DND-41 (cell line): ENCODE measurements at places on chromosomes 11 and 22.

DNA sequence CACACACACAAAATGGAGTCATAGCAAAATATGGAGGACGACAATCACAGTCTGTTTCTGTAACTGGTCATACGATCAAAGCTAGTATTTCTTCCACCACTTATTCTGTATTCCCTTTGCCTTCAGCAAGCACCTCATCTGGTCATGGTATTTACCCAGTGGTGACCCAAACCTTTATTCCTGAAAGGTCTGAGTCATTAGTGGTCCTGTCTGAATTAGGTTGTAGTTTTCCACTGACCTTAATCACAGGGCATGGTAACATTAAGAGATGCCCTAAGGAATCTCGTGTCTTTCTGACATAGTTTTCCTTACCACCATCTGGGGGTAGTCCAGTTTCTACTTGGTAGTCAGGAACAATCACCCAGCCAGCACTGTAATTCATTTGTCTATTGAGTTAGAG is 54.8 kb upstream of the CEP295 start:
- no peaks in the 10 kb centered on the region for H3K27me3 ChIP-seq
- DNase-seq: no peak
- H3K36me3 ChIP-seq: no peaks in the 10 kb centered on the region
- no peak overlapping the region for H3K4me3 ChIP-seq

- no peak overlapping the region for H3K27ac ChIP-seq
- H3K27me3 ChIP-seq: no peaks in the 10 kb centered on the region
- H3K36me3 ChIP-seq: no peaks in the 10 kb centered on the region
- no peak for DNase-seq
- H3K4me3 ChIP-seq: no peak overlapping the region
Observed at GRCh38 chr11:102806296-102806695, 8.3 kb upstream of the MMP1 start.

- no peak overlapping the region for H3K27ac ChIP-seq
- no peak for DNase-seq
- no peaks in the 10 kb centered on the region for H3K27me3 ChIP-seq
- H3K4me1 ChIP-seq: no peaks in the 10 kb centered on the region
- no peak overlapping the region for H3K4me3 ChIP-seq
- H3K36me3 ChIP-seq: no peaks in the 10 kb centered on the region
Observed at GRCh38 chr11:77442394-77443053, 31.4 kb downstream of the PAK1 start.

DNA sequence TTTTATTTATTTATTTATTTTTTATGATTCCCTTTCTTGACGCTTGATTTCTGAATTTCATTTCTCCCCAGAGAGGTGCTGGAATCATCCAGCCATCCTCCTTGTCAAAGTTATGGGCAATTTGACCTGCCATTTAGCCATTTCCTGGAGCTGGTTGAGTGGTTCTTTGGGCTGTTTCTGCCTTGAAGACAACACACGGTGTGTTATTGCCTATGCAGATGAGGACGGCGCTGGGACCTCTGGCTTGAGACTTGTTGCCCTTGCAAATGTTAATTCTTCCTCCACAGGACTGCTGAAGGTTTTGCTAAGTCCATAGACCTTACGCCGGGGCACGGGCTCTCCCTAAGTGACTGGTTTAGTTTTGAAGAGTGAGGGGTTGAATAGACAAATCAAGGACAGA is 147.9 kb upstream of the PLET1 start:
- no peak overlapping the region for H3K27ac ChIP-seq
- H3K4me3 ChIP-seq: no peak overlapping the region
- DNase-seq: no peak
- H3K4me1 ChIP-seq: no peaks in the 10 kb centered on the region
- no peaks in the 10 kb centered on the region for H3K36me3 ChIP-seq

GRCh38 chr11:39804271-39804670 is 1655.2 kb downstream of the LRRC4C start:
- no peak overlapping the region for H3K4me3 ChIP-seq
- no peaks in the 10 kb centered on the region for H3K27me3 ChIP-seq
- no peaks in the 10 kb centered on the region for H3K4me1 ChIP-seq
- H3K27ac ChIP-seq: no peak overlapping the region

- H3K27me3 ChIP-seq: no peaks in the 10 kb centered on the region
- no peak overlapping the region for H3K4me3 ChIP-seq
- H3K36me3 ChIP-seq: no peaks in the 10 kb centered on the region
- no peak for DNase-seq
- H3K27ac ChIP-seq: no peak overlapping the region
- H3K4me1 ChIP-seq: no peaks in the 10 kb centered on the region
Observed at GRCh38 chr11:94574193-94574961, 7.2 kb downstream of the PIWIL4 start.

DNA sequence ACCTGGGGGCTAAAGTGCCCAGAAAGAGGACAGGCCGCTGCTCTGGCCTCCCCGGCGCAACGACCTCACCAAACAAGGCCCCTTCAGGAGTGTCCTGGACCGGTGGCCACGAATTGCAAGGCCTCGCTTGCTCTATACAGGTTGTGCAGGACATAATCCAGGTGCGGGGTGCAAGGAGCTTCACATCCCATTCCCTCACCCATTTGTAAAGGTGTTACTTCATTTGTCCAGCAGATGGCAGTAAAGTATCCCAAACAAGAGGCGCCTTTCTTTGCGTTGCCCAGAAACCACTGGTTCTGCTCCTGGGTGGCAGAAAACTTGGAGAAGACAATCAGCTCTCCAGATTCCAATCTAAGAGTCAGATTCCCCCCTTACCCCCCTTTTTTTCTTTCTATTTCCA is 35.9 kb upstream of the PRDM11 start:
- no peaks in the 10 kb centered on the region for H3K36me3 ChIP-seq
- H3K27ac ChIP-seq: no peak overlapping the region
- H3K4me1 ChIP-seq: no peaks in the 10 kb centered on the region
- no peaks in the 10 kb centered on the region for H3K27me3 ChIP-seq

DNA sequence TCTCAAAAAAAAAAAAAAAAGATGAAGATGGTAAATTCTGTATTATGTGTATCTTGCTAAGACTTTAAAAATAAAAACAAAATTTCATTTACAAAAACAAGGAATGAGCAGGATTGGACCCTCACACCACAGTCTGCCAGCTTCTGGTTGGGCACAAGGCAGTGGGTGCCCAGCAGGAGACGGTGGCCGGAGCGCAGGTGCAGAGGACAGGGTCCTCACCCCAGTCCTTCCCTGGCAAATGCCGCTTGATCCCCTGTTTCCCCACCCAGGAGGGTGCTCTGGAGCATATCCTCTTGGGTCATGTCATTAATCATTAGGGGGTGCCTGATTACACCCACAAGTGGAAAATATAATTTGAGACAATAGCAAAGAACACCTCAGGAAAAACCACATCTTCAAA is 31.2 kb downstream of the SHANK2 start:
- no peak overlapping the region for H3K27ac ChIP-seq
- no peaks in the 10 kb centered on the region for H3K36me3 ChIP-seq

DNA sequence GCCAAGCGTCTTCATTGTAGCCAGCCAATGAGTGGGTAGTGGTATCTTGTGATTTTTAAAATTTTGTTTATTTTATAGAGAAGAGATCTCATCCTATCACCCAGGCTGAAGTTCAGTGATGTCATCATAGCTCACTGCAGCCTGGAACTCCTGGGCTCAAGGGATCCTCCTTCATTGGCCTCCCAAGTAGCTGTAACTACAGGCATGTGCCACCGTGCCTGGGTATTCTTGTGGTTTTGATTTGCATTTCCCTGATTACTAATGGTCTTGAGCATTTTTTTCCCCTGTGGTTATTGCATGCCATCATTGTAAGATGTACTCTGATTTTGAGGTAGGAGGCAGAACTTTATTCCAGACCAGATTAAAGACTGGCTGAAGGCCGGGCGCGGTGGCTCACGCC is 2.4 kb upstream of the DENND6B start:
- H3K27me3 ChIP-seq: no peaks in the 10 kb centered on the region
- no peak for DNase-seq
- no peaks in the 10 kb centered on the region for H3K36me3 ChIP-seq
- H3K4me1 ChIP-seq: peaks cover 11% of the 10 kb centered on the region
- H3K4me3 ChIP-seq: no peak overlapping the region
- no peak overlapping the region for H3K27ac ChIP-seq

GRCh38 chr22:46824980-46825544 is 62.6 kb downstream of the TBC1D22A start:
- H3K4me3 ChIP-seq: no peak overlapping the region
- H3K27me3 ChIP-seq: no peaks in the 10 kb centered on the region
- DNase-seq: no peak
- peaks cover 51% of the 10 kb centered on the region for H3K36me3 ChIP-seq

- no peak overlapping the region for H3K27ac ChIP-seq
- no peak overlapping the region for H3K4me3 ChIP-seq
- H3K36me3 ChIP-seq: no peaks in the 10 kb centered on the region
- H3K27me3 ChIP-seq: no peaks in the 10 kb centered on the region
- DNase-seq: no peak
Observed at GRCh38 chr11:32479291-32479690, 44.0 kb upstream of the WT1 start.

DNA sequence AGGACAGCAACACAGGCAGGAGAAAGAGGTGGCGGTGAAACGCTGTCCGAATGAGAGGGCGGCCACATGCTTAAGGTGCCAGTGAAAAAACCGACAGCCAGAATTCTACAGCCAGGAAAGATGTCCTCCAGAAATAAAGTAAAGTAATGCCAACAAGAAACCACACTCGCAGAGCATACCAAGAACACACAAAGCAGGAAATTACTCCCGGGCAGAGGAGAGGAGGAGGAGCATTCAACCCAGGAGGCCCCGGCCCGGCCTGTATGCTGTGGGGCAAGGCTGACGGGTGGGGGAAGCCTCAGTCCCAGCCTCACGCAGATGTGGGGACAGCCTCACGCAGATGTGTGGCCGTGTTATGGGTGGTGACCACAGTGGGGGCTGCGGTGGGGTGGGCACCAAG is 28.0 kb downstream of the CHID1 start:
- no peak overlapping the region for H3K4me3 ChIP-seq
- no peak overlapping the region for H3K27ac ChIP-seq
- DNase-seq: no peak
- no peaks in the 10 kb centered on the region for H3K27me3 ChIP-seq
- no peaks in the 10 kb centered on the region for H3K4me1 ChIP-seq
- peaks cover 71% of the 10 kb centered on the region for H3K36me3 ChIP-seq
